ENCODE measurements at places on chromosomes 6 and 20.

- DNase-seq, result no peak
These were observed 167.3 kb downstream of the TRMT11 start for GRCh38 chr6:126153661-126154060.

GRCh38 chr6:11833626-11834592 is 55.3 kb upstream of the ADTRP start:
- no peak for DNase-seq

- DNase-seq, result no peak
These were observed 201.0 kb downstream of the PRL start for GRCh38 chr6:22095836-22096235.

GRCh38 chr6:166395778-166396177 is 13.0 kb upstream of the MPC1 start:
- no peak for DNase-seq

DNA sequence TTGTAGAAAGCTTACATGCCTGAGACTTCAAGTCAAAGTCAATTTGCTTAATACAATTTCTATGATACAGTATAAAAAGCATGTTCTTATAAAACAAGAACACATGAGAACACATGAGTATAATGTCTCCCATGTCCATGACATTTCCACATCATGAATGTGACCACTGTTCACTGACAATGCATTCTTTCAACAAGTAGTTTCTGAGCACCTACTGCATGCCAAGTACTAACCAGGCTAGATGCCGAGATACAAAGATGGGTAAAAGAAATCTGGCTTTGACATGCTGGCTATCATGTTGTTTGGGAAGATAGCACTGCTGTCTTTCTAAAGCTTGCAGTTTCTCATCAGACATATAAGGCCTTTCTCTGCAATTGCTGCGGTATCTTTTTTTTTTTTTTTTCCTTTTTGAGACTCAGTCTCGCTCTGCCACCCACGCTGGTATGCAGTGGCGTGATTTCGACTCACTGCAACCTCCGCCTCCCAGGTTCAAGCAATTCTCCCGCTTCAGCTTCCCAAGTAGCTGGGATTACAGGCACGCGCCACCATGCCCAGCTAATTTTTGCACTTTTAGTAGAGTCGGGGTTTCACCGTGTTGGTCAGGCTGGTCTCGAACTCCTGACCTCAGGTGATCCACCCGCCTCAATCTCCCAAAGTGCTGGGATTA is 123.6 kb upstream of the DST start:
- DNase-seq, result no peak

DNA sequence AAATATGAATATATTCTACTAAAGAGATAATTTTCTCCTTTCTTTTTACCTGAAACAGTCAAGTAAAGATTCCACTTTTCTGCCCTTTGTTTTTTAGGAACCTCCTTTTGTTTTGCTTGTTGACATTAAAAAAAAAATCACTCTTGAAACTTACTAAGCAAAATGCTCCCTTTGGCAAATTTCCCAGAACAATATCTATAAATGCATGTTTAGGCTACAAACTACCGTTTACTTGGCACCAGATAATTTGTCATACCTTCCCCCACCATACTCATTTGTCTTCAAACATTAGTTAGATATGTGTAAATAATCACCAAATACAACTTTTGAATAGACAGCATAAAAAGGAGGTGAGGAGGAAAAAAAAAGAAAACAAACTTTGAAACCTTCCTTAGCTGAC is 604.7 kb downstream of the RFPL4B start:
- DNase-seq, result no peak

GRCh38 chr6:18427296-18427695 is 40.1 kb downstream of the RNF144B start:
- DNase-seq, result no peak

GRCh38 chr20:25745100-25745499 is 48.4 kb upstream of the ZNF337 start:
- DNase-seq, result no peak

GRCh38 chr6:21390532-21391213 is 202.9 kb upstream of the SOX4 start:
- DNase-seq, result no peak

- DNase-seq, result no peak
These were observed 645.0 kb downstream of the DHX35 start for GRCh38 chr20:39607141-39607540.

DNA sequence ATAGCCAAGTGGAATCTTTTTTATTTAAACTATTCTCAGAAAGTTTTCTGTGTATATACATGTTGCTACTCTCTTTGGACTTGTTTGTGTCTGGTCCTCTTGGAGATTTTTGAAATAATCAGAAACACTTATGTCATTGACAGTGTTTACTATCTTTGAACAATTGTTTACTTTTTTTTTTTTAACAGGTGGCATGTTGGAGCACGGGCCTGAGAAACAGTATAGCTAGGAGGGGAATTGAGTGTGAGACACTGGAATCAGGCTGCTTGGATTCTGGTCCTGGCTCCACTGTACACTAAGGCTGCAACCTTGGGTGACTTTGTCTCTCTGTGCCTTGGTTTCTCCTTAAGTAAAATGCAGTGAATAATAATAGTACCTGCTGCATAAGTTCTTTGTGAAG is 279.6 kb downstream of the PRL start:
- DNase-seq, result no peak

GRCh38 chr6:163148451-163149278 is 265.9 kb upstream of the QKI start:
- DNase-seq, result no peak

DNA sequence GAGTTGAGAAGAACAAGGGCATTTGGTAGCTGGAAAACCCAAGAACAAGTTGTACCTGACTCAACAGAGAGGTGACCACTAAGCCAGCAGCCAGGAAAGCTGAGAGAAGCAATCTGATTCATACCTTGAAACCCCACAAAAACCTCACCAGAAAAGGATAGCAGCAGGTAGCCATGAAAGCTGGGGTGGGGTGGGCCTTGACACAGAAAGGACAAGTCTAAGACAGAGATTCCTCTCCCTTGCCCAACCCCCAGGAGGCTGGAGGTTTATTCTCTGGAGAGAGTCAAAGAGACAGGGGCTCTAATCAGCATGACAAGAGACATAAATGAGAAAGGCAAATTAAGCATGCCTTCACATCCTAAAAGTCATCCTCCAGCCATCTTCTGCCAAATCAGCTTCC is 151.7 kb upstream of the DST start:
- DNase-seq, result no peak

- DNase-seq, result no peak
These were observed at the start of gene ATP9A for GRCh38 chr20:51767867-51768758. TSS of gene ATP9A (minus strand) at chr20:51768390. CDS start at chr20:51768369, 21 bp downstream.

- DNase-seq, result no peak
These were observed 26.0 kb upstream of the TAAR1 start for GRCh38 chr6:132685009-132685408.

GRCh38 chr20:13687815-13688214 is 49.1 kb upstream of the TASP1 start:
- no peak for DNase-seq

DNA sequence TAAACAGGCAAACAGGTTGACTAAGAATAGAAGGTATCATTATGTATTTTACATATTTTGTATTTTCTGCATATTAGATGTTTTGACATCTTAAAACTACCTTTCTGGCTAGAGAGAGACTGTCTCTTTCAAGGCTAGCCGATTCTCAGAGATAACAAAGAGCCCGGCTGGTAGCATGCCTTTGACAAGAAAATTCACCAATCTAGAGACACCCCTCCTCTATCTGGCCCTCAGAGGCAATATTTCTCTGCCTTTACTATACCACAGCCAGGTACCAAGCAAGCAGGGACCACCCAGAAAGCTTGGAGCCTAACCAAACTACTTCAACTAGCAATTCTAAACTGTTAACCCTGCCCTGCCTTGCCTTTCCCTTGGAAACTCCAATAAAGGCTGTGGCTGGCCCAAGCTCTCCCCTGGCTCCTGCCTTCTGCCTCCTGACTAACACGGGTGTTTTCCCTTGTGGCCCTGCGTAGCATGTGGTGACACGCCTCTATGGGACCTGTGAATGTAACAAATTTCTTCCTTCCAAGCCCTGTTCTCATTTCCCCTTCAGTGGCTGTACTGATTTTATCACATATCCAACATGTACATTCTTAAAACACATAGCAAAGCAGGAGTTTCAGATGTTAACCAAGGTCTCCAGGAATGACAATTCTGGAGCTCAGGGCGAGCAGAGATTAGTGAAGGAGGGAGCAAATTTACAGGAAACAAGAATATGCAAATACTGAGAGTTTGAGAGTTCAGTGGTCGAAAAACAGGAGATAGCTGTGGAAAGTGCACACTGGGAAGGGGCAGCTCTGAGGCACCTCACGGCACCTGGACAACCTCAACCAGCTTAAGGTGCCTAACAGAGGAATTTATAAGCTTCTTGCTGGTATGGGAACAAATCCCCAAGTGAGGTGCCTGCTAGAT is 120.8 kb downstream of the BACH2 start:
- DNase-seq, result peak; percentile 37

DNA sequence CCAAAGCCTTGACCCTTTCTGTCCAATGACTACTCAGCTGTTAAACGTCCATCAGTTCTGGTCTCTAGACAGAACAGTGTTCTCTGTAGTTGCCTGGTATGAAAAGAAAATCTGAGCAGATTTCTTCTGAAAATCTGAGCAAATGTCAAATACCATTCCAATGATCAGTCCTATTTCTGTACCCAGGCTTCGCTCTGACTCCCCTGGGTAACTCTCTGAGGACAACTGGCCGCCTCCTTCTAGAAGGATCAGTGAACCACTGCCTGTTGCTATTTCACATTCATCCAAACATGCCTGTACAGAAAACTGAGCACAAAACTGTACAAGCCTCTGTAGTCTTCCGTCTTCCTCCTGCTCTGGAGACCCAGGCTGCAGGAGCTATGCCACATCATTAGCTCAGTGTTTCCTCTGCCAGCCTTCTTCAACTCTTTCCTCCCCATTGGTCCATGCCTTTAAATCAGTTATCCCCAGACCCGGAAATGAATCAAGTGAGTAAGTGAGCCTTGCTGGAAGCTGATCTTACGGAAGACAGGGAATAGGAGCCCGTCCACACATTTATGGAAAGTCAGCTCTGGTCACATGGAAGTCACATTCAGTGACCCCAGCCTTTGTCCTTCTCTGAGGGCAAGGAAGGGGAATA is 63.3 kb downstream of the DAAM2 start:
- DNase-seq, result no peak

DNA sequence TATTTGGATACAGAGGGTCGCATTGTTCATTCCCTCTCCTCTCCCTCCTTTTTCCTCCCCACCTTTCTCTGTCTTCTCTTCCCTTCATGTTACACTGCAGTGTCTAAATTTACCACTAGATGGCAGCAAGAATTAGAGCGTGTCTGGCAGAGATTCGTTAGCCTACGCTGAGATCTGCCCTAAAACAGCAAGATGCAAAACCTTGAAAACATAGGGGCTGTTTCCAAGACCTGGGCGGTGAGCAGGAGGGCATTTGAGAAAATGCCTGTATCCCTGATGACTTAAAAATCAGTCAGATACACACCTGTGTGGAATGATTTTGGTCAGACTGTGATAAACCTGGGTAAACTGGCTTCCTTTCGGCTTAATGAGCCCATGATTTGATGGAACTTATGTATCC is 101.5 kb upstream of the ISM1 start:
- DNase-seq, result peak; percentile 68

DNA sequence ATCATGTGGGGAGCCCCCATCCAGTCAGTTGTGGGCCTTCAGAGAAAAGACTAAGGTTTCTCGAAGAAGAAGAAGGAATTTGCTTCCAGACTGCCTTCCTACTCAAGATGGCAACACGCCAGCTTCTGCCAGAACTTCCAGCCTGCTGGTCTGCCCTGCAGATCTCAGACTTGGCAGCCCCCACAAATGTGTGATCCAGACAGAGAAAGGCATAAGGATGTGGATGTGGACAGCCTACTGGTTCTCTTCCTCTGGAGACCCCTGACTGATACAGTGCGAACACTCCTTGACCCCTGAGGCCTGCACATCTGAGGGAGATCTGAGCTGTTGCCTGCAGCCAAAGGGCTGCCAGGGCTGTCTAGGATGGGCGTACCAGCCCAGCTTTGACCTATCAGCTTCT is 8.6 kb downstream of the GABRR1 start:
- DNase-seq, result no peak

GRCh38 chr6:44680202-44680720 is 292.8 kb downstream of the CDC5L start:
- DNase-seq, result no peak

GRCh38 chr6:132456700-132457143 is 55.4 kb upstream of the MOXD1 start:
- no peak for DNase-seq

DNA sequence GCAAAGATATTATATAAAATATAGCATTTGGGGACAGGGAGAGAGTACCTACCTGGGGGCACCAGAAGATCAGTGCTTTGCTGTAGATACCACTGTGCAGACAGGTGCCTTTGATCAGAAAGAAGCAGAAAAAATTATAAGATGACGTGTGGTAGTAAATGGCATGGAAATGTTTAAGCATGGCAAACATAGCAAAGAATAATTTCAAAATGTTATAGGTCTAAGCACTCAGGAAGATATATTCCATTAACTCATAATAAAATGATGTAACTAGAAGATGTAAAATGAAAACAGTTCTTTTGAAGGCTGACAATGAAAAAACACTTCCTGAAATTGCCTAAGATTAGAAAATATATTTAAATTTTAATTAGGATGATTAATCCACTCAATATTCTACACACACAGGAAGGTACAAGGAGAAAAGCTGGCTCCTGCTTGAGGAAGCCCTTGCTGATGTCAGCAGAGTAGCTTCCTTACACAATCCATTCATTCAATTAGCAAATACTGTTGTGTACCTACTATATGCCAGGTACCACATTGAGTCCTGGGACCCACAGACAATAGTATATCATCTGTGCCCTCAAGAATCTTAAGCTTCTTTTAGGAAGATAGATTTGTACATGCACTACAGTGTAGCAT is 290.2 kb upstream of the CNR1 start:
- DNase-seq, result no peak

- no peak for DNase-seq
These were observed 71.3 kb downstream of the EFHC1 start for GRCh38 chr6:52491203-52492069.

DNA sequence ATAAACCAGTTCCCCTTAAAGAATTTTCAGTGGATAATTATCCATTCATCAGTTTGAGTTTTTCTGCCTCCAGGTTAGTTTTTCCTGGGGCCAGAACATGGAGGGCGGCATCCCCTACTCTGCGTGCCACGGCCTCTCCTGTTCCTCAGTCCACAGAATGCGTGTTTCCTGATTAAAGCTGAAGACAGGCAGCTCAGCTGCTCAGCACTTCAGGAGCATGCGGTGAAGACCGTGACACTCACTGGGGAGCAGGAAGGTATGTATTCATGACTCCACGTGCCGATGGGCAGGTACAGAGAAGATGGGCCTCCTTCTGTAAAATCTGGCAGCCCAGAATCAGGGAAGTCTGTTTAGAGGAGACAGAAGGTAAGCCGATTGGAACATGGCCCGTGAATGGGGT is 2.0 kb upstream of the THBS2 start:
- DNase-seq, result no peak

DNA sequence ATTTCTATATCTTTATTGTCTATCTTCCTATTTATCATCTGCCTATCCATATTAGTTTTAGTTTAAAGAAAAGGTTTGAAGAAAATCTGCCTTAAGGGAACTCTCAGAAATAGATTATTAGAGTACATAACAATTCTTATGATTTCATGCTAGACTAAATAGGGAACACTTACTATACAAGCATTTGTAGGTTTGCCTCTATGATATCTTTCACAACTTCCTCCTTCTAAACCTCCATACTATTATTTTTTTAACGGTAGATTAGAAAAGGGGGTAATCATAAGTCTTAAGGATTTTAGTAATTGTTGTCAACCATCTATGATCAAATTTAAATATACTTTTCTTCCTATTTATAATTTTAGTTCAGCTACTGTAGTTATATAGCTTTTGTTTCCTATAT is 11.6 kb upstream of the DSE start:
- no peak for DNase-seq

GRCh38 chr6:49950415-49950751 is 13.6 kb downstream of the DEFB114 start:
- DNase-seq, result no peak

All from CD4-positive, alpha-beta T cell treated with Interleukin-2 at 100 ng/mL for 4 hours (primary cell).